Hypothalamus (tissue), 51 donors: ENCODE measurements at places on chromosomes 3 and 15.

DNA sequence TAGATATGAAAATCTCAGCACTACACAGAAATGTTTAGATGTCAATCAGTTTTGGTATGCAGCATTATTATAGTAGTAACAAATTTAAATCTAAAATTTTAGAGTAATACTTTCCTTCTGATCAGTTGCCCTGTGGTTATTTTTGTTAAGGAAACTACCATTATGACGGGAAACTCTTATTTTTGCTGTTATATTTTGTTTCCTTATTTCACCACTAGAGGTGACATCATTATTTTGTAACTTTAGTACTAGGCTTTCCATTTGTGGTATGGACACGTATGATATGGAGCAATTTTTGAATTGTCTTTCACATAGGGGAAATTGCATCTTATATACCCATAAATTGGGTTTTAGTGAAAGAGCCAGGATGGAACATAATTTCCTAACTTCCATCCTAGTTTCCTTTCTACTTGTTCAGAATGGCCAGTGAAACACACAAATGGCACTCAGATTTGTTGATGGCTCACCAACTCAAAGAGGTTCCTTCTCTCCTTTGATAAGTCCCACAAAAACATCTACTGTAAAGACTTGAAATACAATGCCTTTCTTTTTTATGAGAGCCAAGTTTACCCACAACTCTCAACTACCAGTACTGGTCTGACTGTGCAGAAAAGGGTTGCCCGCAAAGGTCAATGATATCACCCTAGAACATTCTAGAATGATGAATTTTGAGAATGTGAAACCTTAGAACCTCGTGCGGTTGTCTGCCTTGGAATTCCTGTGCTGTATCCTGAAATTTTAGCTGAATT is 19.4 kb upstream of the PPP4R2 start:
- no peak for DNase-seq

- no peak for DNase-seq
These were observed 50.4 kb downstream of the IL12A start for GRCh38 chr3:160038862-160039562.

GRCh38 chr3:13115991-13116390 is 42.8 kb upstream of the IQSEC1 start:
- no peak for DNase-seq

- no peak for DNase-seq
These were observed 8.9 kb downstream of the AKAP13 start for GRCh38 chr15:85389306-85389650.

DNA sequence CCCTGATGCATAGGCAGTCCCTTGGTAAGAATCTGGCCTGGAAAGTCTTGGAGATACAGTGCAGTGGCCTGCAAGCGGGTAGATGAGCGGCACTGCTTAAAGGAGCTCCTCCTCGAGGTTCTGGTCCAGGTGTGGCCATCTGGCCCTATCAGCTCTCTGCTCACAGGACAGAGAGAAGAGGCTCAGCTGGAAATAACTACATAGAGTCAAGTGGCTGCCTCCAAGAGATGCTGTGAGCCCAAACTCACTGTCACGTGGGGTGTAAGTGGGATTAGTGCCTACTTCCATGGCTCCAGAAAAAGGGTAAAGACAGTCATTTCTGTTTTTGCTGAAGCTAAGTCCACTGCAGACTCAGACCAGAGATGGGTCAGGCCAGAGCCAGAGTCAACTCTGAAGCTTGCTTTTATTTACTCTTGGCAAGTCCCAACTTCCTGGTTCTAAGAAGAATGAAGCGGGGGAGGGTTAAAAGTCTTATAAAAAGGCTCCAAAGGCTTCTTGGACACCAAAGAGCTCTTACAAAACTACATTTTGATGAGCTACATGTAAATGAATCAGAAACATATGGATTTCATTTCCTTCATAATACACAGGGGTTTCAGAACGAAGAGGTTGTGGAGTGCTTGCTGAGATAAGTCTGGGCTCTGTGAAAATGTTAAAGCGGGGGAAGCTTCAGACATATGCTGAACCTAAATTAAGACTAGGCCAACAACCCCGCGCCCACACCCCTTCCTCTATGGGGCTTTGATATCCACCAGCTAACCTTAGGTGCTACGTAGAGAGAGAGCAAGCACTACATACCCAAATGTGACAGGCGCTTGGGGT is 77.1 kb downstream of the PDZRN3 start:
- no peak for DNase-seq

GRCh38 chr15:59298225-59298853 is 74.3 kb downstream of the MYO1E start:
- no peak for DNase-seq

DNA sequence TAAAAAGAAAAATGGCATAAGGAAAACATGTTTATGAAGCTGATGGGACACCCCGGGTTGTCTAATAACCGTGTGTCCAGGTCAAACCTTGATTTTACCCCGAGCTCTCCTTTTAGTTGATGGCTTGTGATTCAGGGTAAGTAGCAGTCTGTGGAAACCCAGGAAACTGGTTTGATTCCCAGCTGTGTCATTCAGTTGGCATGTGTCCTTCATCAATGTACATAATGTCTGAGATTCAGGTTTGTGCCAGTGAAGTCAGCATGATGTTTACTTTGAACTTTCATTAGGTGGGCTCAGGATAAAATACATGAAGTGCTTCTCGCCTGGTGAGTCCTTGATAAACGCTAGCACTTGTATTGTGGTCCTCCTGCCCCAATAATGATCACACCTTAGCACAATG is 4.3 kb upstream of the COPG1 start:
- DNase-seq = no peak

GRCh38 chr3:127610105-127610504 is 11.9 kb downstream of the MCM2 start:
- DNase-seq = no peak

- no peak for DNase-seq
These were observed 222.3 kb downstream of the SCAPER start for GRCh38 chr15:76682833-76683232.

GRCh38 chr3:165638034-165638433 is 199.2 kb downstream of the BCHE start:
- no peak for DNase-seq

DNA sequence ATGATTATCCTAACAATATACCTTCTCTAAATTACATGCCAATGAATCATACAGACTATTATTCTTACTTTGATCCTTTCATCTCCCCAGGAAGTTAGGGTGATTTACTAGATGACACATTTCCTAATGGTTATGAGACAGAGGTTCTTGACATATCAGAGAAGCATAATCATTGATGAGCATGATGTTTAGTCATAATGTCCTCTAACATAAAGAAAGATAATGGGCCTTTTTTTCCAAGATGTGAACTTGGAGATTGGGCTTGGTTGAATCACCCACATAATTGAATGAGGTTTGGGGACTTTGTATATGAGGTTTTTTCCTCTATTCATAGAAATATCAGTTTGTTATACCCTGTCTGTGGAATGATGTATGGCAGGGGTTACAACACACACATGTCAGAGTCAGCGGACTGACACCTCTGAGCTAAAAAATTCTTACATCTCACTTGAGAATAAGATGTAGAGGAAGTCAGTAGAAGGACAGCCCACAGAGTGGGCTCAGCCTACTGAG is 69.7 kb upstream of the DCBLD2 start:
- DNase-seq = no peak

DNA sequence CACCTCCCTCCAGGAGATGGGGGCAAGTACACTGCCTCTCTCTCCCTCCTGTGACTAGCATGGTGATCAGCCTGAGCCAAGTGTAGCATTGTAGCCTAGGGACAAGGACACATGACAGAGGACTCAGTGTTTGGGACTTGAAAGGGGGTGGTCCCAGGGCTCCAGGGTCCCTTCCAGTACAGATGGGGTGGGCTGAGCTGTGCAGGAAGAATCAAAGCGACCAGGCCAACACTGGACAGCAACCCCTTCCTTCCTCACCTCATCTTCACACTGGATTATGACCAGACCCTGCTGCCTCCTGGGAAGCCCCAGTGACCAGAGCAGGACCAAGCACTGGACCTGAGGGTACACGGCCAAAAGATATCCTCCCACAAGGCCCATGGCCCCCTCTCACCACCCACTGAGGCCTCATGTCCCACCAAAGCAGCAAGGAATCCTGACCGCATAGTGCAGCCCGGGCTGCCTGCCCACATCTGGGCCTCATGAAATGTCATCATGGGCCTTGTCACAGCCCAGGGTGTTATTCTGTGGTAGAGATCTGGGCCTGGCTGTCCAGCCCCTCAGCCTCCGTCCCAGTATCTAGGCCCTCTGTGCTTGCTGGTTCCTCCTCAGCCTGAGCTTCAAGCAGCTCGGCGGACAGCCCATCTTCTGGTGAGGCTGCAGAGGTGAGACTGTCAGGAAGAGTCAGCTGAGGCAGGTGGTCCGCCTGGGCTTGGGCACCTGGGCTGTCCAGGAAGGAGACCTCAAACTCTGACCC is 9.5 kb downstream of the GORASP1 start:
- DNase-seq = no peak

- no peak for DNase-seq
These were observed 149.5 kb downstream of the RYR3 start for GRCh38 chr15:33460166-33460805.

DNA sequence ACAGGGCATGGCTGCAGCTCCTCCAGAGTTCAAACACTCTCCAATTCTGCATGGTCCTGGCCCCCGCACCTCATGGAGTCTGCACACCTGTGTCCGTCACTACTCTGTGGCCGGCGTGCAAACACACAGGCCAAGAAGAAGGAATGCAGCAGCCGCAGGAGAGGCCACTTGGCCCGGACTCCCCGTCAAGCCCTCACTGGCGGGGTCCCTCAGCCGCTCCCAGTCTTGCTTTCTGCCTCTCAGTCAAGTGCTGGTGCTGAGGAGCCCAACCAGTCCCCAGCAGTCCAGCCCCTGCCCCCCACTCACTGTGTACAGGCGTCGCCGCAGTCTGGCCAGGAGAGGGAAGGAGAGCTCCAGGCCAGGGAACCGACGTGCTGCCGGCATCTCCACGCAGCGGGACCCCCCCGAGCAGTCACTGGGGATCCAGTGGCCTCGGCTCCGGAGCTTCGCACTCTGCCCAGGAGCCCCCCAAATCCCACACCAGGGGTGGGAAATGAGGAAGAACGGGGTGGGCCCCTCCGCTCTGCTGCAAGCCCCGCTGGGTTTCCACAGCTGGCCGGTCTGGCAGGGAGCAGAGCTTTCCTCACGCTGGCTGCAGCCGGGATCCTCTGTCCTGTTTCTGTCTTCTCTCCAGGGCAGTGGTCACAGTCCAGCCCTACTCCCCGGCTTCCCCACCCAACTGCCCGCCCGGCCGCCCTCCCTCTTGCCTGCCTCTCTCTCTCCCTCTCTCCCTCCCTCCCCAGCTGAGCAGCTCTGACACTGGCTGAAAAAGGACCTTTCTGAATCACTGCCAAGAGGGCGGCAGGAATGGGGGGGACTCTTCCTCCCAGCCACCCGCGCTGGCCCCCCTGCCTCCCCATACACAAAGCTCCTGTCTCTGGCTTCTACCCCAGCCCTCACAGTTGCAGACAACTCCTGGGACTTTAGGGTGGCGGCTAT is 16.0 kb downstream of the TNK2 start:
- DNase-seq = peak; percentile 74

DNA sequence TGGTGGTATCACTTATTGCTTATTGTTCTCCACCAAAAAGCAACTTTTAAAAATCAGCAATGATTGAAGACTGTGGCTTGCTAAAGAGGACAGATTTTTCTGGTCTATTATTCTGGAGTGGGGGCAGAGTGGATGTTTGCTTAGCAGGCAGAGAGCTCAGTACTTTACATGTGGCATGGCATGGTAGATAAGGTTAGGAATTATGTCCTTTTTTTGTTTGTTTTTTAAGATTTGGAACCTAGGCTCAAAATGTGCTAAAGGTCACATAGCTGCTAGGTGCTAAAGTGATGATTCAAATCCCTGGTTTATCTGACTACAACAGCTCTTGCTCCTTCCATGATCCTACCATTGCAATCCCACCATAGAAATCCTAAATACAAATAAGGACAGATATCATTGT is 331.0 kb upstream of the ADAMTS9 start:
- DNase-seq = no peak

GRCh38 chr3:137084586-137084985 is 126.8 kb downstream of the IL20RB start:
- no peak for DNase-seq

DNA sequence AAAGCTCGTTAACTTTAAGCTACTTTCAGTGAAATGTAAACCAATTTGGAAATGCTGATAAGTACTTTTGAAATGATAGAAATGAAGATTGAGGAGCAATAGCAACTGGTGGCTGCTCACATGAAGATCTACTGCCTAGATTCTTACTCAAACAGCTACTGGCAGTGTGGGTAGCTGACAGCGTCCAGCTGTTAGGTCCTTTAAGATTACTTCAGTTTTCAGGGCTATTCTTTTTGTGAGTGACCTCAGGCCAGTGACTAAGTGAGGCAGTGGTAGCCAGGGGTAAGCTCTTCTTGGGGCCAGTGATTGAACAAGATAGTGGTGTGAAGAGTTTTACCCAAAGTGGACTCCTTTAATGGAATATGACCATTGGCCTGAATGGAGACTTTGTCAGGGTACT is 41.3 kb downstream of the NECTIN3 start:
- DNase-seq = no peak

- DNase-seq = no peak
These were observed 1.0 kb upstream of the KLF15 start for GRCh38 chr3:126358038-126358815.

DNA sequence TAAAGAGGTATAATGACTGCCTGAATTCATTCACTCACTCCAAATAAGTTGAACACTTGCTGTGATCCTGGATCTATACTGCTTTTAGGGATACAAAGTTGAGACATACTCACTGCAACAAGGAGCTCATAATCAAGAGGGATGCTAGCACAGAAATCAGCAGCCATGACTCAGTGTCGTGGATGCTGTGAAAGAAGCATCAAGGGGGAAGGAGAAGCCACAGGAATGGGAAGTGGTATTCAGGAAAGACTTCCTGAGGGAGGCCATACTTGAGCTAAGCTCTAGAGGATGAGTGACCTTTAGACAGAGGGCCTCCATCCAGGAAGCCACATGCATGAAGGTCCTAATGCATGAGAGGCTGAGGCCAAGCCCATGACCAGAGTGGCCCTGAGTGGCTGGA is 245.7 kb upstream of the RORA start:
- no peak for DNase-seq

- no peak for DNase-seq
These were observed 177.7 kb downstream of the SMAD6 start for GRCh38 chr15:66879531-66880368.

DNA sequence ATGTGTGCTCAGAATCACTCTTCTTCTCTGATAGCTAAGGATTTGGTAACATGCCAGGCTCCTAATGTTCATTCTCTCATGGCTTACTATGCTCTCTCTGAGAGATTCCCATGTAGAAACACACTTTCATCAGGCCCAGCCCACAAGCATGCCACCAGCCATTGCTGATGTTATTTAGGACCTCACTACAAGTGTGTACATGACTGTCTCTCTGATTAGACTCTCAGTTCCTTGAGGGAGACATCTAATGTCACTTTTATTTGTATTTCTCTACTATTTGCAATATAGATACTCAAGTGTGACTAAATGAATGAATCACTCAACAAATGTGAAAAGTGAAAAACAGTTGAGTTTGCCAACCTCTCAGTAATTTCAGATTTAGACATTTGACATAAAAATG is 84.3 kb upstream of the ARL6 start:
- DNase-seq = no peak

- no peak for DNase-seq
These were observed 285.4 kb upstream of the ROPN1 start for GRCh38 chr3:124277144-124277890.
